ENCODE measurements at places on chromosomes 7 and 10.
A peak's percentile ranks its signal among the peaks of the same experiment; 100 is the strongest.

GRCh38 chr10:124636271-124636995 lies 107.7 kb downstream of the FAM53B start:
- no peak for DNase-seq

DNA sequence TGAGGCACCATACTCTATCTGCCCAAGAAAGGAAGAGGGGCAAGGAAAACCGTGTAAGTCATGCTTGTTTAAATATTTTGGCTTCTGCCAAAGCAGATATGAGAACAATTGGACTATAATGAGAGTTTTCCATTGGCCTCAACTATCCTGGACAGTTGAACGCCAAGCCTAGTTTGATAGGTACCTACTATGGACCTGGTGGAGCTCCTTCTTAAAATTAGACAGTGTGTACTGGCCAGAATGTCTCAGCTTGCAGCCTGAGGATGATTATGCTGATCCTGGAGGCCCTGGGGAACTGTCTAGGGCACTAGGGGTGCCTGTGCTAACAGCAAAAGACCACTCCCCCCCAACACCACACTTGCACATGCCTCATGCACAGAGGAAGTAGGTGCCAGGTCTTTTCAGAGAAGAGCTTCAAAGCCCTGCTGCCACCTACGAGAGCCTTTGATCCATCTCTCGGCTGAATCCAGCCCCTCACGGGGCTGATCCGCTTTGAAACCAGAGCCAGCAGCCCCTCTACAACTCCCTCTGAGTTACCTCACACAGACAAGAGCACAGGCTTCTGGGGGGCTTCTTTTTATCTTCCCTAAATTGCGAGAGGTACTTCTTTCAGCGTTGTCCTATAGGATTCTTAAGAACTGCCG lies 473.8 kb upstream of the GALNT17 start:
- DNase-seq: no peak

DNA sequence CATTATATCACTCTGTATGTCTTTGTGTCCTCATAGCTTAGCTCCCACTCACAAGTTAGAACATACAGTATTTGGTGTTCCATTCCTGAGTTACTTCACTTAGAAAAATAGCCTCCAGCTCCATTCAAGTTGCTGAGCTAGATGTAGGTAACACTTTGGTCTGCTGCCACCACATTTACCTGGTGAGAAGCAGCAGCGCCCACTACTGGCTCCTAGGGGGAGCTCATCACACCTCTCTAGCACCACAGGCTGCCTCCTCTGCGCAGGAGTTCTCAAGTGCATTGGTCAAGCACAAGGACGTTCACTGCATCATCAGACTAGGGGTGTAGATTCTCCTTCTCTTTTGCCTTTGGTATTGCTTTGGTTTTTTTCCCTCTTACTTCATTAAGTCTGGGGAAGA lies 530.9 kb upstream of the AUTS2 start:
- DNase-seq: no peak

GRCh38 chr7:70678621-70679251 lies 453.2 kb upstream of the GALNT17 start:
- DNase-seq: no peak

GRCh38 chr7:78095549-78095948 lies 297.0 kb downstream of the PHTF2 start:
- DNase-seq: no peak

GRCh38 chr7:1458683-1459511 lies at the start of gene MICALL2:
Gene MICALL2 (minus strand): TSS chr7:1459470. CDS start chr7:1459326, 144 bp downstream.
- no peak for DNase-seq

GRCh38 chr10:118729641-118730258 lies 25.0 kb downstream of the CACUL1 start:
- no peak for DNase-seq

DNA sequence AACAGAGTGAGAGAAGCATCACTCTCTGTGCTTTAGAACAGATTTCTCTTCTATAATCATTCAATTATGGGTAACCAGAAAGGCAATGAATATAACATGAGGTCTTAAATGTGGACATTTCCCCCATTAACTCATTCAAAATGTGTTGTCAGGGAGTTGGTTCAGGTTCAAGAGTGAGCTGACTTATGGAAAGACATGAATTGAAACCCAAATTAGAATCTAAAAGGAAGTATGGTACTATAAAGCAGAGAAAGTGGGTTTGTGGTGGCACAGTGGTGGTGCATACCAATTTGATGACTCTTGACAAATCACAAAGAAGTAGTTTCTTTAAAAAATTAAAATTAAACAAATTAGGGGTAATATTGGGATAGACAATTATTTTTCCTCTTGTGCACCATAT lies 114.6 kb upstream of the MEOX2 start:
- DNase-seq: no peak

DNA sequence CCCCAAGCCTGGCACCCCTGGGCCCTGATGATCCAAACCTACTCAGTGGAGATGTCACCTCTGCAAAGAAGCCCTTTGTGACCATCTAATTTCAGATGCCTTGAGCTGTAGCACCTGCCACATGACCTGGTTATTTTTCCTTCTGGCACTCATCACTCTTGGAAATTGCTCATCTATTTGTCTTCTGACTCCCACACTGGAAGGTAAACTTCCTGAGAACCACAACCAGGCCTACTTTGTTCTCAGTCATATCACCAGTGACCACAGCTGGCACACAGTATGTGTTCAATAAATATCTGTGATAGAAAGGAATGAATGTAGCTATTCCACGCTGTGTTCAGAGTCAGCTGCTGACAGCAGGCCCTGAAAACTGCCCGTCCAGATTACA lies 97.1 kb downstream of the SH3PXD2A start:
- DNase-seq: peak; percentile 54

DNA sequence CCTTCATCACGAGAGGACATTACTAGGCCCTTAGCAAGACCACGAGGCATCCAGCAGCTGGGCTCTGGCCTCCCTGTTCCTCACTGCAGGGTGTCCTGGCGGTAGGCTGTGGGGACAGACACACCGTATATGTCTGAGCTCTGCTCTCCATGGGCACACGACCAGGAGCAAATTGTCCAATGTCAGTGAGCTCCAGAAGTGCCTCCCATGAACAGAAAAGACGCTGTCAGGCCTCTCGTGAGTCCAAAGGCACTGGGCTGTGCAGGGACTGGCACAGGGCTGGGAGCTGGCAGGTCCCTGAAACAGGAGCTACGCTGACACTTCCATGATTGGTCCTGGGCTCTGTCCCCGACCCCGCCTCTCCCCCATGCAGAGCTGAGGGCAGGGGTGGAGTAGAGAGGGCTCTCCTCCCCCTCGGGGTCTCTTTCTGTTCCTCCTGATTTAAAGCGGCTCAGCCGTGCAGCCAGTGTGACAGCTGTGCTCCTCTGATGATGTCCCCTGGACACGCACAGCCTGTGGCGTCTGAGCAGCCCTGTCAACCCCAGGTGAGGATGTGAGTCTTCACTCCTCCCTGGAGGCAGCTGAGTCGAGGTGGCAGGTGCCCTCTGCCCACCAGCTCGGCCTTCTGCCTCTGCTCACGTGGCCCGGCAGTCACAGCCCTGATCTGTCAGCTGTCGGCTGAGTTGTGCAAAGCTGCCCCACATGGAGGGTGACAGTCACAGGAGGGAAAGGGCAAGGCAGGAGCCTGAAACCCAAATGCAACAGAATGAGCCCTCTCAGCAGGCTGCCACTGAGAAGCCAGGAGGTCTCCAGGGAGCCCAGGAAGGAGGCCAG lies 13.0 kb downstream of the ANTXRL start:
- peak; percentile 72 for DNase-seq

DNA sequence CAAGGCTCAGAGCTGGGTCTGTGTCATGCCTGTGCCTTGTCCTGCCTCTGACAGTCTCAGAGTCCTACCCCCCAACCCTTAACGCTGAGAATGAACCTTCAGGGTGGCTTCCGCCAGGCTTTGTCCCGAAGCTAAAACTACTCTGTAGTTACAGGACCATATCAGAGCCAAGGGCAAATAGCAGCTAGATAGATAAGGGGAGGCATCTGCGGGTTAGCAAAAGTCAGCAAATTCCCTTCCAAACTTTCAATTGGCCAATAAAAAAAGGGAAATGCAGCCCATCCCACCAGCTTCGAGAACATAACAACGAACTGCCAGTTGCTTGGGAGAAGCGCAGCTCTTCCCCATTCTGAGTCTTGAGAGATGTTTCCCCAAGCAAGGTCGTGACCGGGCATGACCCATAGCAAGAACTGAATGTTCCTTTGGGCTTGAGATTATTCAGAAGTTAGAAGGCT lies 17.7 kb downstream of the CCL24 start:
- DNase-seq: no peak

- no peak for DNase-seq
Measured at GRCh38 chr10:35059481-35059880, 30.7 kb downstream of the CUL2 start.

DNA sequence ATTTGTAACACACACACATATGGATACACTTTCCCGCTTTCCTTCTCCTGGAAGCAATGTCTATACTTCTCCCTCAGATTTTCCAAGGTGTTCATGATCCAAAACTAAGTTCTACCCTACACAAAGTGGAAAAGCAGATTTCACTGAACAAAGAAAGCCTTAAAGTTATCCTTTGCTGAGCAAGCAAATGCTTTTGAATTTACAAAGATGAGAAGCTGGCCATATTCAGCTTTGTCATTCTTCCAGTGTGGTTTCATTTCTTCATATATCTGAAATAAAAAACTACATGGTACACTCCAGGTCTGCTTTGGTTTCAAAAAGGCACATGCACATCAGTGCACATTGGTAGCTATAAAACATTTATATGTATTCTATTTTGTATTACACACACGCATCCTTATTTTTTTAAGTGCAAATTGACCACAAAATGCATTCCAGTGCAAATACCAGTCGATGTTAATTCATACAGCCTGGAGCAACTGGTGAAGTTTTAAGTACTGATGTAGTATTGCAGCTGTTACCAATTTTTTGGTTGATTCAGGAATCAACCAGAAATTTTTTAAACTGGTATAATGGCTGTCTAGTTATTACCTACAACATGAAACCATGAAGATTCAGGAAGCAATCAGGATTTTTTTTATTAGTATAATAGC lies 65.5 kb upstream of the SRPK2 start:
- no peak for DNase-seq

DNA sequence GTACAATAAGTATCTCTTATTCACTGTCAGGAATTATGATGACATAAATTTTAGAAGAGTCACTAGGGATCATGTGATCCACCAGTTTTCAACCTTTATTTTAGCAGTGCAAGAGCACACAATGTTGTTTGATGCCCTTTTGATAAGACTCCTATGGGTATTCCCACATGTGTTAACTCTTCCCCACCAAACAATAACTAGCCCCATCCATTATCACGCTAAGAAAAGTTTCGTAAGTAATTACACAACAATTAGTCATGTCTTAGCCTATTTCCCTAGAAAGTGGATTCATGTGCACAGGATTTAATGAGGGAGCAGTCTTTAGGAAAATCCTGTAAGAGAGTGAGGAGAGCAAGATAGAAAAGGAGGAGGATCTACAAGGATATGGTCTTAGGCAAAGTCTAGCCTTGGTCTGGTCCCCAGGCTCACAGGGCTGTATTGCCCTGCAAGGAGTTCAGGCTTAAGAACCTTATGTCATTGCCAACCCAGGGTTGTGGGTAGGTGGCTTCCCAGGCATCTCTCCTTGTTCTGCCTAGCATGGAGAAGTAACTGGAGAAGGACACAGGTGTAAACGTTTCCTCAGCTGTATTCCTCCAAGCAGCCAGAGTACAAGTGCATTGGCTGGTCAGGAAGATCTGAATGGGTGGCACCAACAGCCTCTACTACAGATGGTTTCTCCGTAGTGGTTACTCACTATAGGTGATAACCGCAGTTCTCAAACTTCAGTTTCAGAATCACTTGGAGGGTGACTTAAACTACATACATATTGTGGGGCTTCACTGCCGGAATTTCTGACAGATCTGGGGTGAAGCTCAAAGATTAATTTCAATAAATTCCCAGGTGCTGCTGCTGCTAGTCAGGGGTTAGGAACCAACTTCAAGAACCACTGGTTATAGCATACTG lies 574.5 kb downstream of the SUGCT start:
- no peak for DNase-seq

- no peak for DNase-seq
Measured at GRCh38 chr10:59366290-59366689, 3.9 kb upstream of the FAM13C start.

All from NCI-H2171 treated with DMSO at 0.1 percent for 48 hours (cell line).